Stimulated activated CD4-positive, alpha-beta T cell treated with anti-CD3 and anti-CD28 coated beads, Interleukin-4, amount 100 ng/mL, for 48 hours (primary cell): ENCODE measurements at places on chromosomes 1 and 21.

- DNase-seq: no peak
These were observed 68.5 kb downstream of the FOXJ3 start for GRCh38 chr1:42266253-42267135.

- DNase-seq: no peak
These were observed 362.6 kb upstream of the C1orf87 start for GRCh38 chr1:60436186-60436585.

DNA sequence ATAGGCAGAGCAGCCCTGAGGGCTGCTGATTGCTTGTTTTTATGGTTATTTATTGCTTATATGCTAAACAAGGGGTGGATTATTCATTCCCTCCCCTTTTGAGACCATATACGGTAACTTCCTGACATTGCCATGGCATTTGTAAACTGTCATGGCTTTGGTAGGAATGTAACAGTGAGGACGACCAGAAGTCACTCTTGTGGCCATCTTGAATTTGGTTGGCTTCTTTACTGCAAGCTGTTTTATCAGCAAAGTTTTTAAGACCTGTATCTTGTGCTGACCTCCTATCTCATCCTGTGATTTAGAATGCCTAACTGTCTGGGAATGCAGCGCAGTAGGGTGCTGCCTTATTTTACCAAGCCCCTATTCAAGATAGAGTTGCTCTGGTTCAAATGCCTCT lies 531.8 kb upstream of the PRMT6 start:
- DNase-seq: no peak

DNA sequence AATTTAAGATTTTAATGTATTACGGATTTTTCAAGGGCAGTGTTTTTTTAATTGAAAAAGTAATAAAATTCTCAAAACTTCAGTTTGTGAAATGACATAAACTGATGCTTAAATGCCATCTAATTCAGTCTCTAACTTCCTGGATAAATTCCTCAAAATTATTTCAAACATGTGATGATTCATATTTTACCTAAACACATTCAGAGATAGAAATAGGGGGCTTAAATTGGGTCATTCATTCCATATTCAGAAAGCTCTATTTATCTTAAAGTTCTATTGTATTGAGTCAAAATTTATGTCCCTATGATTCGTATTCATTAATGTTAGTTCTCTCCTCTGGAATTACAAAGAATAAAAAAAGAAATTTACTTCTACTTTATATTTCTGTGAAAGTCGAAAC lies 713.6 kb upstream of the CHRM3 start:
- DNase-seq: no peak

- DNase-seq: no peak
These were observed 30.7 kb downstream of the ALPL start for GRCh38 chr1:21539933-21540332.

DNA sequence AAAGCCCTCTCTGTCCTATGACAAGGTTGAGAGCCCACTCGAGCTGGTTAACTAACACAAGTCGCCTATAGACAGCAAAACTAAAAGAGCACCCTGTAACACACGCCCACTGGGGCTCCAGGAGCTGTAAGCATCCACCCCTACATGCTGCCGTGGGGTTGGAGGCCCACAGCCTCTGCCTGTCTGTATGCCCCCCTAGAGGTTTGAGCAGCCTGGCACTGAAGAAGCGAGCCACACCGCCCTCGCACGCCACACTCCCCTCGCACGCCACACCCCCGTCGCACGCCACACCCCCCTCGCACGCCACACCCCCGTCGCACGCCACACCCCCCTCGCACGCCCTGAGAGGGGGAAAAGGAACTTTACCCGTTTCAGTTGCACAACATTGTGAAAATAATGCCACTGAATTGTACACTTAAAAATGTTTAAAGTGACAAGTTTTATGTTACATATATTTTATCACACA lies 13.2 kb upstream of the HMGCL start:
- peak; percentile 65 for DNase-seq

- DNase-seq: no peak
These were observed 4.1 kb downstream of the UROD start for GRCh38 chr1:45016090-45016697.

DNA sequence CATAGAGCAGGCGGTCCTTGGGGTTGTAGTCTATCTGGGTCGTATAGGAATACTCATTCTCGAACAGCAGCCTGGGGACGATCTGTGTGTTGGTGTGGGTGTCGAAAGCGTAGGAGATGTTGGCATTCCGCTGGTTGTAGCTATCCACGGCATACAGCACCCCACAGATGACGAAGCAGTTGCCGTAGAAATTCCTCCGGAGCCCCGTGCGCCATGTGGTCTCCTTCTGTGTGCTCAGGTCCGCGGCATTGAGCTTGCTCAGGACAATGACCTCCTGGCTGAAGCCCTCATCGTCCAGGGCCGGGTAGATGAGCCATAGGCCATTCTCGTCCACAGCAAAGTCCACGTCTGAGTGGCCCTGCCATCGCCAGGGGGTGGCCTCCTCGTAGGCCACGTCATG lies 39.9 kb downstream of the OLFML2B start:
- DNase-seq: no peak

GRCh38 chr1:71303617-71304041 lies 222.8 kb upstream of the ZRANB2 start:
- no peak for DNase-seq

DNA sequence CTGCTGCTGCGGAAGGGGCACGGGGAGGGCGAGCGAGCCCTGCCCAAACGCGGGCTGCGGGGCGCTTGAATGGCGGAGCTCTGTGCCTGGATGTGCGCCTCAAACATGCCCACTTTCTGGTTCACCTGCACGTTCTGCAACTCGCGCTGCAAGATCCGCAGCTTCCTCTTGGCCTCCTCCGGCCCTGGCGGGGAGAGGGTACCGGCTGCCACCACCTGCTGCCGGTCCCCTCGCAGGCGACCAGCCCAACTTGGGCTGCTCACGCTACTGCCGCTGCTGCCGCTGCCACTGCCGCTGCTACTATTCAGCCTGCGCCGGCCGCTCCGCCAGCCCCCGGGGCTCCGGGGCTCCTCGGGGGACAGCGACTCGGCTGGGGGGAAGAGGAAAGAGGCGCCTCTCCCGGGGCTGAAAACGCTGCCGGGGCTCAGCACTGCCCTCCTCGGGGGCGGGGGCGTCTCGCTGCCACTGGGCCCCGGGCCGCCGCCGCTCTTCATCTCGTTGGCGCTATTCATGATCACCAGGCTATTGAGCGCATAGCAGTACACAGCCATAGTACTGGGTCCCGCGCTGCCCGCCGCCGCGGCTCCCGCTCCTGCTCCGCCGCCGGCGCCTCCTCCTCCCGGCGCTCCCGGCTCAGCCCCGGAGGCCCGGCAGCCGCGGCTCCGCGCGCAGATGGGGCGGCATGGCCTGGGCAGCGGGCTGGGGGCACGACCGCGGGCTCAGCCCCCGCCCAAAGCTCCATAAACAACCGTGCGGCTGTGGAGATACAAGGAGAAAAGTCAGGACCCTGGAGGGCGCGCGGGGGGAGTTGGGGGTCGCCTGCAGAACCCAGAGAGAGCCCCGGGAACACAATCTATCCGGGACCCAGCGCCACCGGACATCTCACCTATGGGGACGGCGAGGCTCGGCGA lies 1.9 kb downstream of the ITPKB start:
- no peak for DNase-seq

DNA sequence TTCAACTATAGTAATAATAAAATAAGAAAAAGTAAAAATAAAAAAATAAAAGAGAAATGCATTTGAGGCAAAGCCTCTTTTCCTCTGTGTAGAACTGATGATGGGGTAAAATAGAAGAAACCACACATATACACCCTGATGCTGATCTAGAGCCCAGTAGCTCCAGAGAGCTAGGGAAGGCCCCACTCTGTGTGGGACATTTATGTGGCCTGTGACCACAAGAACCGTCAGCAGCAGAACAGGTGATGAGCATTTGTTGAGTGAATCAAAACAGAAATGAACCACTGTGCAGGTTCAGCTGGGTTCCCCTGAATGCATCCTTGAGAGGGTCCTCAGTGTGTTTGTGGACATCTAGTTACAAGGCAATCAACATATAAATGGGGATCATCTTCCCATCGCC lies 221.8 kb upstream of the HOOK1 start:
- no peak for DNase-seq

DNA sequence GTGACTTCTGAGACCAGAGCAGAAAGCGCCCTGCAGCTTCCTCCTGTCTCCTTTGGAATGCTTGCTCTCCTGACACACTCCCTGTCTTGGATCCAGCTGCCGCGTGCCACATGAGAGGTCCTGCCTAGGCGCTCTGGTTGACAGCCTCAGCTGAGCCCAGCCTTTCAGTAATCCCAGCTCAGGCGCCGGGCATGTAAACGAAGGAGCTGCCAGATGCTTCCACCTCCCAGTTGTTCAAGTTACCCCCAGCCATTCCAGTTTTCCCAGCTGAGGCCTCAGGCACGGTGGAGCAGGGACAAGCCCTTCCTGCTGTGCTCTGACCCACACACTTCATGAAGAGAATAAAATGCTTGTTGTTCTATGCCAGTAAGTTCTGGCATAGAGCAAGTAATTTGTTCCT lies 14.3 kb upstream of the CD34 start:
- DNase-seq: no peak

GRCh38 chr1:35500439-35500838 lies 56.8 kb downstream of the KIAA0319L start:
- DNase-seq: no peak

DNA sequence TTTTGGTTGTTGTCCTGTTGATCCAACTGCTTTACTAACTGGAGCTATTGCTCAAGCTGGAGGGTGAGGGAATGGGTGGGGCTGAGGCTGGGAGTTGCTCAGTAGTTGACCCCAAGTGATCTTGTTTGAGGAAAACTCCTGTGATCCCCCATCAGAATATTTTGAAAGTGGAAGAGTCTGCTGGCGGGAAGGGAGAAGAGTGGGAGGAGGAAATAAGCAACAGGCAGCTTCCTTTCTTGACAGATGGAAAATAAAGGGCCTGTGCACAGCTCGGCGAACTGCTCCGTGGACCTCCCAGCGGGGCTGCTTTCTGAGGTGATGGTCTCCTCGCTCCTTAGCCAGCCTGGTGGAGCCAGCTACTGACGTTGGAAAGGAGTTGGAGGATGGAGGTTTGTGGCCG lies 199.1 kb upstream of the LMO4 start:
- no peak for DNase-seq

DNA sequence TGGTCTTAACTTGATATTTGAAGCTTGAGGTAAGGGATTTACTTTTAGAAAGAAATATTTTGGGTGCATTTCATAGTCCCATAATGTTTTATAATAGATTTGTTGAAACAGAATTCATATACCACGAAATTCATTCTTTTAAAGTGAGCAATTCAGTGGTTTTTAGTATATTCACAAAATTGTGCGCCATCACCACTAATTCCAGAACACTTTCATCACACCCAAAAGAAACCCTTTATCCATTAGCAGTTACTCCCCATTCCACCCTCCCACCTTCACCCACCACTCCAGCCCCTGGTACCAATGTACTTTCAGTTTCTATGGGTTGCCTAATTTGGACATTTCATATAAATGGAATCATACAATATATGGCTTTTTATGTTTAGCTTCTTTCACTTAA lies 38.9 kb upstream of the DMRTB1 start:
- no peak for DNase-seq

- no peak for DNase-seq
These were observed 1.3 kb upstream of the PCBP3 start for GRCh38 chr21:45642122-45642813.

- DNase-seq: no peak
These were observed 94.0 kb downstream of the PCP4 start for GRCh38 chr21:39961251-39961650.

GRCh38 chr1:180670681-180671080 lies 38.9 kb downstream of the XPR1 start:
- DNase-seq: no peak

GRCh38 chr1:84688463-84689061 lies 1.7 kb downstream of the SSX2IP start:
- DNase-seq: no peak

DNA sequence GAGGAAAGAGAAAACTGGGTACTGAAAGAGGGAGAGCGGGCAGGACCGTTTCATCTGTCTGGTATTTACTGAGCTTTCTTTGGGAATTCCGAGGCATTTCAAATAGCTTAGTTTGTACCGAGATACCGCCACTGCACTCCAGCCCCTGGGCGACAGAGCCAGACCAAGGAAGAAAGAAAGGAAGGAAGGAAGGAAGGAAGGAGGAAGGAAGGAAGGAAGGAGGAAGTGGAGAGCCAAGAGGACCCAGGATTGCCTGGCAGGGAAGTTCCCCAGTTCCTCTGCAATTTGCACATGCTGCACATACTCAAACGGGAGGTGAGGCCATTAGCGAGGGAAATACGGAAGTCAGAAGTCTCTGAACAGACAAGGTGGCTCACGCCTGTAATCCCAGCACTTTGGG lies 961 bp upstream of the FUCA1 start:
- DNase-seq: no peak

- no peak for DNase-seq
These were observed 217.9 kb downstream of the FOXD2 start for GRCh38 chr1:47655521-47656300.

GRCh38 chr21:44982558-44983250 lies 42.9 kb downstream of the SLX9 start:
- DNase-seq: no peak

DNA sequence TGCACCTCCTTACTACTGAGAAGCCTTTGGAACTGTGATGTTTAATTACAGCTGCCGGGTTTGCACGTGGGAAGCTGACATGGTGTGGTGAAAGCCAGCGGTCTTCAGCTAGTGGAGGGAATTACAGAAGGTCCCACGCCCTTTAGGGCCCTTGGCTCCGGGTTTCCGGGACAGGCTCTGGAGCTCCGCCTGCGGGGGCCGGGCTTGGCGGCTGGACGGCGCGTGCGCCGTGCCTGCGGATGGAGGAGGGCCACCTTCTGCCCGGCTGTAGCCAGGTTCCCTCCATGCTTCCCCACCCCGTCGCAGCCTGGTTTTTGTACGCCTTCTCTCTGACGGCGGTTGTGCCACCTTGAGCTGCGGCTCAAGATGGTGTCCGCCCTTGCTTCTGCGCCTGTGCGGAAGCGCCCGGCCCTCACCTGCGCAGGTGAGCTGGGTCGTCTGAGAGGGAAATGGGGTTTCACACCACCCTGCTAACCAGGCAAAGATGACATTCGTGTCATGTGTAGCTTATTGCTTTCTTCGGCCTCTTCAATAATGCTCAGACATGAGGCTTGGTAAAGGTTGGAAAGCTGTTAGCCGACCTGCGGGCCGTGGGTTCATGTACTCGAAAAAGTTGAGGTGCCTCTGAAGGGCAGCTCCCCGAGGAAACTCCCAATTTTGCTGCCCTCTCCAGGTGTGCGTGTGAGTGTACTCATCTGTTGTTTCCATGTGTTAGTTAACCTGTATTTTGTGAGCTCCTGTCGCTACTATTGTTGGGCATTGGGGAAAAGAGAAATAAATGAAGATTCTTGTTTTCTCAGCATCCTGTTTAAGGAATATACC lies 36.6 kb upstream of the OPRD1 start:
- DNase-seq: peak; percentile 47

- no peak for DNase-seq
These were observed 236.9 kb upstream of the VAMP3 start for GRCh38 chr1:7534061-7534825.

- DNase-seq: no peak
These were observed 145.6 kb downstream of the MRPL39 start for GRCh38 chr21:25461725-25462124.
